ENCODE measurements at places on chromosomes 5 and 9.

GRCh38 chr5:128228008-128228407, 144.4 kb downstream of the SLC12A2 start:
- no peak for DNase-seq

- DNase-seq, result no peak
Observed at GRCh38 chr9:134320126-134320867, 6.0 kb upstream of the RXRA start.

DNA sequence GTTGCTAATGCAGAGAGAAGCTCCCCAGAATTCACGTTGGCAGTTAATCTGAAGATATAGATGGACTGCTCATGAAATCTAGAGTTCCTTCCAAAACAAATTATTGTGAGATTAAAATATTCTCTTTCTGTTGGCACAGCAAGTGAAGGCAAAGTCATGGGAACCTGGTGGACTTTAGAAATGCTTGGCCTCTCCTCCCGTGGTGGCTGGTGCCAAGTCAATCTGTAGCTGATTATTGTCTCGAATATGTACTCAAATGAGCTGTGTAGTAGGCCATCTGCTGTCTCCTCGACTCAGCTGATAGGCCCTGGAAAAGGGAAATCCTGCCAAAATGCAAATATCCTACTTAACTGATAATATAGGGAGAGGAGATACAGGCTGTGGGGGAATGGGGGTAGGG, 69.3 kb downstream of the DAPK1 start:
- DNase-seq, result peak; percentile 75

- DNase-seq, result peak; percentile 41
Observed at GRCh38 chr5:121949885-121950284, 11.9 kb upstream of the SRFBP1 start.

DNA sequence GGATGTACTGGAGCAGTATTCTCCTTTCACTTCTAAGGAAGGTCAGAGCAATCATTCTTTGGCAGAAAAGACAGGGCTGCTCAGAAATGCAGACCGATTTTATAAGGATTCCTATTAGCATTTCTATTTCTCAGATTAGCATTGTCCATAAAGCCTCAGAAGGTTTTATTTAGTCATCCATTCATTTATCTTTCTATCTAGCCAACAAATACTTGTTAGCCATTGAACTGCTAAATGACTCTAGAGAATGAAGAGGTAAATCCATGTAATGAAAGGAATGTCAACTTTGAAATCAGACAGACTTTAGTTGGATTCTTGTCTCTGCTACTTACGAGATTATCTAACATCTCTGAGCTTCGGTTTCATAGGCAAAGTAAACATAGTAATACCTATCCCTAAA, 165.2 kb downstream of the SLC25A46 start:
- DNase-seq, result no peak

GRCh38 chr9:112050544-112051475, 124.3 kb downstream of the SUSD1 start:
- no peak for DNase-seq

DNA sequence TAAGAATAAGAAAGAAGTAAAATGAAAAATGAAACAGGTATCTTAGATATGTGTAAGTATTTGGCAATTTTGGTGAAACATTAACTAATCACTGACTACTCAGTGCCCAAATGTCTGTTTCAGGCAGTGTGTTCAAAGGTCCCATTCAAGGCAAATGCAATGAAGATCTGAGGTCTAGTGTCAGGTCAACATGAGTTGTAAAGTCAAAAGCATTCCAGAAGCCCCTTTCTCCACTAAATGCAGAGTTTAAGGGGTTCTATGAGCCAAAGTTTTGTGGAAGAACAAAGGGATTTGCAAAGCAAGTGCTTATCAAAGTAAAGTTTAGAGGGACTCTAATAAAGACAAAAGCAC, 71.0 kb upstream of the GPBP1 start:
- DNase-seq, result no peak

GRCh38 chr9:37531699-37532098, 44.5 kb downstream of the FBXO10 start:
- no peak for DNase-seq

GRCh38 chr5:108271127-108271526, 110.8 kb downstream of the FBXL17 start:
- DNase-seq, result no peak

GRCh38 chr5:137141779-137142178, 357.3 kb downstream of the SPOCK1 start:
- no peak for DNase-seq

DNA sequence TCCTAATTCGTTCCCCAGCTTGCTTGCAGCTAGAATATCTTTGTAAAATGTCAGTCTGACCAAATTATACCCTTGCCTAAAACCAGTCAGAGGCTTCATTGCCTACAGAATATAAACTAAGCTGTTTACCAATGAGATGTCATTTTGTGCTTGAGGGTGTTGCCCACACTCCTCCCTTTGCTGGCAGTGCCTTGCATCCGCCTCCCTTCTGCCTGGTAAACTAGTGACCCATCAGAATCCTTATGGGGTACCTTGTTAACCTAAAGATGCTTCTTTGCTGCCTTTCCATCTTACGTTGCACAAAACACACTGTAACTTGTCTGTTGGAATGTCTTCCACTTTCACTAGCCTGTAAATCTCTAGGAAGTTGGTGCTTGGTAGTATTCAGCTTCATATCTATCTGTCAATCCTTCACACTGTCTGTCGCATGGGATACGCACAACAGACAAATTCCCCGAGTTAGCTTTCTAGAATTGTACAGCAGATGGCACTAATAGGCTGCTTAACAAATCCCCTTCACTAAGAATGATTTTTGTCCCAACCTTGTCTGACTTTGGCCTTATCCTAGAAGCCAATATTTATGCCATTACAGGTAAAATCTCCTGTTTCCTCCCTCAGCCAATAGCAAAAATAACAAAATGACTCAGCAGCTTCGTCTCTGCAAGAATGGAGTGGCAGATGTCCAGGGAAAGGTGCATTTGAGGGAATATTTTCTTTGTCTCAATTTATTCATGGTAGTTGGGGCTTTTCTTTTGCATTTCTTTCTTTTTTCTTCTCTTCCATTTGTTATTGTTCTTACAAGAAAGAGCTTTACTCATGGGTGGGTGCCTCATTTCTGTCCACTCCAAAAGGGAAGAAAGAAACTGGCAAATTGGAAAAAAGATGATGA, 3.0 kb downstream of the NUDT2 start:
- peak; percentile 25 for DNase-seq

DNA sequence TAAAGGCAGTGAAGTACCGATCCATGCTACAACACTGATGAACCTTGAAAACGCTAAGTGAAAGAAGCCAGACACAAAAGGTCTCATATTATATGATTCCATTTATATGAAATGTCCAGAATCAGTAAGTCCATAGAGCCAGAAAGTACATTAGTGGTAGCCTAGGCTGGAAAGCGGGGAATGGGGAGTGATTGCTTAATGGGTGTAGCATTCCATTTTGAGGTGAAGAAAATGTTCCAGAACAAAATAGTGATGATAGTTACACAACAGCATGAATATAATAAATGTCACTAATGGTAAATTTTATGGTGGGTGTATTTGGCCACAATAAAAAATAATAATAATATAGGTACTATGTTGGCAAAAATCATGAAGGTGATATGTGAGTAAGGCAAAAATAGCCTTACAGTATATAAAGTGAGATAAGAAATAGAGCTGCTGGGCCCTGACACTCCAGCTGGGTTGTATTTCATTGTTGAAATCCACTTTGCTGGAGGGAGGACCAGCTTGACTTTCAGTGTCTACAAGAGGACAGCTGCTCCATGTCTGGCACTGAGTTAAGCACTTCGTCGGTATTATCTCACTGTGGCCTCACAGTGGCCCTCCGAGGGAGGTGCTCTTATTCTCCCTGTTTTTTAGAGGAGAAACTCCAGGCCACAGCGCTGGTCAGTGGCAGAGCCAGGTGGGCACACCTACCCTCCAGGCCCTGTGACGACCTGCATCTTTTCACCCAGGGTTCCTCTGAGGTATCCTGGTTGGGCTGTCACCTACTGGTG, 22.4 kb upstream of the ANGPTL2 start:
- DNase-seq, result no peak

DNA sequence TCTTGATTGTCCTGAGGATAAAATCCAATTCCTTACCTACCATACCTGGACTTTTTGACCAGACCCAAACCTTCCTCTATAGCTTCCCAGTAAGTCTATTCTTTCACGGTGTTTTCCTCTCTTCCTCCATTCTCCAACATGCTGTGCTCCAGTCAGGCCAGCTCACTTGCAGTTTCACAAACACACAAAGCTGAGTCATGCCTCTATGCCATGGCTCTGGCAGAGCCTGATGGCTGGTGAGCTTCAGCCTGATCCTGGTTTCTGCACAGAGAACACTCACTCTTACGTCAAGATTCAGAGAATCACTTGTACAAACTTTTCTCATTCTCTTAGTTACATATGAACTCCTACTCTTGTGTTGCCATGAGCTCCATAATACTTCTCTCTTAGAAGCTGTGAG, 27.7 kb upstream of the PAX5 start:
- no peak for DNase-seq

Measured in NCI-H2029 treated with DMSO at 0.1 percent for 48 hours (cell line).